Non-pigmented ciliary epithelial cell (primary cell): ENCODE measurements at places on chromosomes 13 and 19.

DNA sequence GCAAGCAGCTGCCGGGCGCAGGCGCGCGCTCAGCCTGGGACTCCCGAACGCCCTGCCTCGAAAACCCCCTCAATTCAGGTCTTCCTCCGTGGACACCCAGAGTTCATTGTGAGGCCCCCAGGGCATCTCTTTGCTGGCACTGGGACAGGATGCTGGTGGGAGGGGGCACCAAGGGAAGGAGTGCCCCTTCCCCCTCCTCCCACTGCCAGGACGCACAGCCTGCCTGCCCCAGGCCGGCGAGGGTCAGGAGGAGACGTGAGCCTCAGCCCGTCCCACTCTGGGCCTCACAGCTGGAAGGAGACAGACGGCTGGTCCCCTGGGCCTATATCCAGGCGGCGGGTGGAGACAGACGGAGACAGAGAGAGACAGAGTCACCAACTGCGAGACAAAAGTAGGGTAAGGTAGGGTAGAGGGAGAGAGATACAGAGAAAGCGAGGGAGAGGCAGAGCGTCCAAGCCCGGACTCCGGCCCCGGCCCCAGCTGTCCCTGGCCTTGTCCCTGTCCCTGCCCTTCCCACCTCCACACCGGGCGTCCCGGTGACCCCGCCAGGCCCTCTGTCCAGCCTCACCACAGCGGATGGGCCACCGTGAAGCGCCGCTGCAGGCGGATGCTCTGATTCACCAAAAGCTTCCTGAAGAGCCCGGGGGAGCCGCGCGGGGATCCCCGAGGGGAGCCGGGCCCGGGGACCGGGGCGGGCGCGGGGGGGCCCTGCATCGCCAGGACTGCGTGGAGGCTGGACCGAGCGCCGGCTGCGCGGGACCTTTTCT is at the start of gene PDE4C:
TSS of gene PDE4C (minus strand) at position 737 of the 767 bp plus-strand sequence. CDS start at position 714, 23 bp downstream.
- DNase-seq, result no peak

GRCh38 chr19:48934837-48935236 is 1.3 kb downstream of the DHDH start:
- no peak for DNase-seq

GRCh38 chr19:2495130-2495641 is 19.3 kb downstream of the GADD45B start:
- no peak for DNase-seq

GRCh38 chr13:111658145-111659100 is 338.0 kb downstream of the TEX29 start:
- no peak for DNase-seq

DNA sequence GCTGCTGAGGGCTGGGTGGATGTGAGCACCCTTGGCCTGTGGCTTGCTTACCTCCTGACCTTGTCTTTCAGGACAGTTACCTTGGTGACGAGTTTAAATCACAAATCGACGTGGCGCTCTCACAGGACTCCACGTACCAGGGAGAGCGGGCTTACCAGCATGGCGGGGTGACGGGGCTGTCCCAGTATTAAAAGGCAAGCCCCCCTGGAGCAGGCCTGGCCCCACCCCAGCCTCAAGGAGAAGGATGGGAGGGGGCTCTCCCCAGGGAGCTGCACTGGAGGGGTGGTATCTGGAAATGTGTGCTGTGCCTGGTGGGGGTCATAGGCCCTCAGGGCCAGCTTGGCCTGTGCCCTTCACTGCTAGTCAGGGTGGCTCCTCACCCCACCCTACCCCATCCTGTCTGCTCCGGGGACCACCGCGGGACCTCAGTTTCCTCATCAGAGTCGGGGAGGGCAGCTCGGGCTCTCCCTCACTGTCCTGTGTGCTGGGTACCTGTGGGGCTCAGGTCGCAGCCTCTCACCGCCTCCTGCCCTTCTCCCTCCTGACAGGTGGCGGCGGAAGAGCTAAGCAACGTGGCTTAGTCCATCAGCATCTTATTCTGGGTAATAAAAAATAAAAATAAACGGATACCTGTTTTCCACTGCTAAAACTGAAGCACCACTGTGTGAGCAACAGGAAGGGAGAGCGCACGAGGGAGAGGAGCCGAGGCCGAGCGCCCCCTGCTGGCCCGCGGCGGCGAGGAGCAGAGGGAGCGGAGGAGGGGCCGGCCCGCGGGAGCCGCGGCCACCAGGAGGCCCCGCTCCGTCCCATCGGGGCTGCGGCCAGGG is 29.8 kb downstream of the CERS1 start:
- no peak for DNase-seq

- no peak for DNase-seq
Measured at GRCh38 chr13:28503182-28503967, 8.4 kb upstream of the FLT1 start.
